CD4-positive, alpha-beta T cell treated with Interleukin-4 for 4 hours (primary cell): ENCODE measurements at places on chromosomes 7 and 10.

- DNase-seq: no peak
Observed at GRCh38 chr7:41882745-41883420, 180.0 kb upstream of the INHBA start.

GRCh38 chr7:116679500-116679899 lies 7.5 kb downstream of the MET start:
- no peak for DNase-seq

DNA sequence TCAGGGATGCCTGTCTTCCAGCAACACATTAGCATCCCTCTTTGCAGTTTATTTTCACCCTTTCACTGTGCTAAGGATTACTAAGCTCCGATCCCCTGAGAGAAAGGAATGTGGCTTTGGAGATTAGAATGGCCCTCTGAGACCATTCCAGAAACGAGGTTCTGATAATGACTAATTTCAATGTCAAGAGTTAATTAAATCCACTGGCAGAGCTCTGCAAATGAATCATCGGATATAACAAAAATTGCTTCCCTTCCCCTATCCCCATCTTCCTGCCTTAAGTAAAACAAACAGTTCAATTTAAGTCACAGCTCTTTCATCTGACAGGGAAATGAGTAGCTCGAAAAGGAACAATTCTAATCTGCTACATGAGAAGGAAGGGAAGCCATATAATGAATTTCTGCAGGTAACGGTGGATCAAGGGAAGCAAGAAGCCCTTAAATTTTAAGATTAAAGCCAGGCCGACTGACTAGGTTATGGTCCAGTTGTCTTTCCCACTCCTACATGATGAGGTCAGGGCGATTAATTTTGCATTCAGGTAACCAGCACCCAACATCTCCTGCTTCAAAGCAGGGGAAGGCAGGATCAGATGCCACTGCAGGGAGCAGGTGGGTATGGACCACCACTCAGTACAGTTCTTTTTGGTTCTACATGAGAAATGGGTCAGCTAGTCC lies 50.5 kb downstream of the MALSU1 start:
- DNase-seq: no peak

DNA sequence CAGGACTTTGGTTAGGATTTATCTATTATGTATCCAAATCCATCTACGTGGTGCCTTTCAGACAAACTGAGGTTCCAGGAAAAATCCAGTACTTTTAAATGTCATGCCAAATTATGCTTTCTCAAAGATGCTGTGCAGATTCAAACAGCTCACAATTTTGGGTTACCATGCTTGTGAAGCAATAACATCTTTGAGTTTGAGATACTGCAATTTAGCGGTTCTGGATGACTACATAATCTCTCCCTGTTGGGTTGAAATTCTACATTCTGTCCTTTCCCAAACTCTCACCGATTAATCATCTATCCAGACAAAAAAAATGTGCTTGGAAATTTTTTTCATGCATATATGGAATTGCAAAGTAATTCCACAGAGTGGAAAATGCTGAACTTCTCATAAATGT lies 3.5 kb downstream of the RHOBTB1 start:
- DNase-seq: no peak

- no peak for DNase-seq
Observed at GRCh38 chr7:157814931-157815705, 478.3 kb downstream of the DNAJB6 start.
